ENCODE measurements at places on chromosomes 16 and 17.

GRCh38 chr16:11977376-11978041, 975 bp downstream of the SNX29 start:
- DNase-seq = no peak

GRCh38 chr17:82241183-82241925, 12.5 kb downstream of the SLC16A3 start:
- DNase-seq = no peak

- no peak for DNase-seq
Observed at GRCh38 chr16:14600164-14600563, 29.9 kb downstream of the PARN start.

GRCh38 chr16:71524566-71525553, 1.4 kb upstream of the CHST4 start:
- no peak for DNase-seq

- no peak for DNase-seq
Observed at GRCh38 chr16:75475420-75475847, 10.9 kb upstream of the TMEM170A start.

DNA sequence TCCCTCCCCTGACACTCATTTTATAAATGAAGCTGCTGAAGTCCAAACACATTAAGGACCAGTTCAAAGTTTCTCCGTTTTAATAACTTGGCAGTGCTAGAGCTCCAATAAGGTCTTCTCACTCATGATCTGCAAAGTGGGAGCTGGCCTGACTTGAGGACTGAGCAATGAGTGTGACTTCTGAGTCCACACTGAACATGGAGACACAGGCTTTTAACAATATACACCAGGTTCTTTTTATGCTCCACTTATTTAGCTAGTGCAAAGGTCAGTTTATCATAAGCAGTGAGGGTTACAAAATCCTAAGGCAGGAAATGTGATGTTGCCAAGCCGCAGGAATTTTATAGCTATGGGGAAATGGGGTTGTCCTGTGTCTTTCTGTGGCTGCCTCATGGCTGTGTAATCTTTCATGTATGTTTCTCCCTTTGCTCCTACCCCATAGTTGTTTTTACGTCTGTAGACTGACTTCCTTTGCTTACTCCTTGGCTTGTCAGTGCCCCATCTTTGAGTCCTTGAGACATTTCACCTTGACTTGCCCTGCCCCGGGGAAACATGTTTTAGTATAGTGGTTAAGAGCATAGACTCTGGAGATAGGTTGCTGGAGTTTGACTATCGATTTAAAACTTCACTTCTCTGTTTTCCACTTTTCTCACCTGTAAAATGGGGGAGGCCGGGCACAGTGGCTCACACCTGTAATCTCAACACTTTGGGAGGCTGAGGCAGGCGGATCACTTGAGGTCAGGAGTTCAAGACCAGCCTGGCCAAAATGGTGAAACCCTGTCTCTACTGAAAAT, 12.2 kb upstream of the MMD start:
- no peak for DNase-seq

DNA sequence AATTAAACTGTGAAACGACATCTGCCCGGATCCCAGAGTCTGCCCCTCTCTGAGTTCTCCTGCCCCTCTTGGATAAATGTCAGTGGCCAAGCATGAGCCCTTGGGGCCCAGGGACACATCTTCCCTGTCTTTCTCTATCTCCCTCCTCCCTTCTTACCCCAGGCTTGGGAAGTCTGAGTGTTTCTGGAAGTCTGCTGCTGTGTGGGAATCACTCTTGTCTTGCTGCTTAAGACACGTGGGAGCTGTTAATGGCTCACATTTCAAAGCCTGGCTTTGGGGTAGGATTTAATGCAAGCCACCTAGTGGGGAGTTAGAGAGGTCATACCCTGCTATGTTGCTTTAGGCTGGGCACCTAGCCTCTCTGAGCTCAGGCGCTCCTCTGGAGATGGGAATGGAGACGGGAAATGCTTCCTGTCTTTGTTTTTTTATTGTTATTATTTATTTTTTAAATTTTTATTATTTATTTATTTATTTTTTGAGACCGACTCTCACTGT, 218.5 kb upstream of the CIBAR2 start:
- no peak for DNase-seq

GRCh38 chr16:59988591-59988990, 1254.5 kb upstream of the GOT2 start:
- no peak for DNase-seq

DNA sequence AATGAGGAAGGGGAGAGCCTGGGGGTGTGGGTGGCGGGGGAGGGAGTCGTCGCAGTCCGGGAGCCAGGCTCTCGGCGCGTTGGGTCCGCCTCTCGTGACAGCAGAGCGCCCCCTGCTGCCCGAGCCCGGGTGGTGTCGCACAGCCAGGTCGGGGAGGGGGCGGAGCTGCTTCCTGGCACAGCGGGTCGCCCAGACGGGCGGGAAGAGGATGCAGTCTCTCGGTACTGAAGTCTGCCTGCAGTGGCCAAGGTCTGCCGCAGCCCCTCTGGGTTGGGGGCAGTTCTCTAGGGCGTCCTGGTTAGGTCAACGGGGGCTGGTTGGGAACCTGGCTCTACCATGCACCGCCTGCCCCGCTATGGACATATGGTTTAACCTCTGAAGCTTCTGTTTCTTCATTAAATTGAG, 38.2 kb upstream of the CCDC182 start:
- peak; percentile 37 for DNase-seq

GRCh38 chr16:886802-887731, 83.7 kb downstream of the LMF1 start:
- DNase-seq = no peak

- no peak for DNase-seq
Observed at GRCh38 chr16:88924834-88925539, 52.0 kb downstream of the CBFA2T3 start.

- no peak for DNase-seq
Observed at GRCh38 chr17:31598921-31599571, 207.6 kb downstream of the RAB11FIP4 start.

- no peak for DNase-seq
Observed at GRCh38 chr16:19746561-19746960, 28.5 kb downstream of the IQCK start.

GRCh38 chr16:70660672-70661350, 14.5 kb downstream of the IL34 start:
- DNase-seq = no peak

DNA sequence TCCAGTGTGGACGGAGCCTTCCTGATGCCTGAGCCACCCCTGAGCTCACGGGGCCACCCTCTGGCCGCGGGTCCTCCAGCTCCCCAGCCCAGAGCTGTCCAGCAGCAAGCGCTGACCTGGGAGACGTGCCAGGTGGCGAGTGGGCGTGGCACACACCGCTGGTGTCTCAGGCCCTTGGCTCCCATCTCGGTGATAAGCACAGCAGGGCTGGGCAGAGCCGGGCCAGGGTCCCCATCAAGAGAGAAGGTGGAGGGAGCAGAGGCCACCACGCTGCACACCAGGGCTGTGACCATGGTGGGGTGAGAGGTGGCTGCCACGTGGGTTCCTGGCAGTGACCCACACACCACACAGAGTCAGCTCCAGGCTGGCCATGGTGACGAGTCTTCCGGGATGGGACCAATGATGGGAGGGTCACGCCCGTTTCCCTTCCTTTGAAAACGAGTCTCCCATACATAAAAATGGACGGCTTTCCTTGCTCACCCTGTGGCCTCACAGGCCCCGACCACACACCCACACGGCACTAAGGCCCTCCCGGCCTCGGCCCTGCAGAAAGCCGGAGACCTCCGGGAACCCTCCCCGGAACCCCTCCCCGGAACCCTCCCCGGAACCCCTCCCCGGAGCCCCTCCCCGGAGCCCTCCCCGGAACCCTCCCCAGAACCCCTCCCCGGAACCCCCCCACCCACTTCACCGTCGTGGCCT, 16.8 kb downstream of the UTS2R start:
- no peak for DNase-seq

DNA sequence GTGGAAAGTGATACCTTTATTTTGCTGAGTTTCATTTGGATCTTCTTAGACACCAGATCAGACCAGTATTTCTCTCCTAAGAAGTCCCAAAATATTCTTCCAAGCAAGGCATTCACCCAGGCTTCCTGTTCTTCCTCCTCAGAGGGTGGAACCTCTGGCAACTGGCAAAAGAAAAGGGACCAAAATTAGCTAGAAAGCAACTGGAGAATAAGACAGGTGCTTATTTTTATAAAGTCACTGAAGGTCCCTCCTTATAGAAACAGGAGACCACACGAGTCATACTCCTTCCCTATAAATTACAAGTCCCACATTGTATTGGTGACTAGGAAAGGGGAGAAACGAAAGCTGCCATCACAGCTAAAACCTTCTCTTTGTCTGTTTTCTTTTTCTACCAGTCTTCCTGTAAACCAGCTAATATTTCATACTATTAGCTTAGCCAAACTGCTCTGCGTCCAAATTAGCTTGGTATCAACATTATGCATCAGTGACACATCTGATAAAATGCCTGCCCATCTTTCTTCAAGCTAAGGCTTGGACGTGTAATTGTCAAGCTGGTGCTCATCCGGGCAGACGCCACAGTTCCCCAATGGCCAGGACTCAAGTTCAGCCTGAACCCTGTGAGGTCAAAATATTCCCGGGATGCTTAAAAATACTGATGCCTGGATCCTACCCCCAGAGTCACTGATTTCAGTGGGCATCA, 47.5 kb upstream of the ERN1 start:
- no peak for DNase-seq

- no peak for DNase-seq
Observed at GRCh38 chr17:3919123-3919624, 2.9 kb upstream of the P2RX1 start.

DNA sequence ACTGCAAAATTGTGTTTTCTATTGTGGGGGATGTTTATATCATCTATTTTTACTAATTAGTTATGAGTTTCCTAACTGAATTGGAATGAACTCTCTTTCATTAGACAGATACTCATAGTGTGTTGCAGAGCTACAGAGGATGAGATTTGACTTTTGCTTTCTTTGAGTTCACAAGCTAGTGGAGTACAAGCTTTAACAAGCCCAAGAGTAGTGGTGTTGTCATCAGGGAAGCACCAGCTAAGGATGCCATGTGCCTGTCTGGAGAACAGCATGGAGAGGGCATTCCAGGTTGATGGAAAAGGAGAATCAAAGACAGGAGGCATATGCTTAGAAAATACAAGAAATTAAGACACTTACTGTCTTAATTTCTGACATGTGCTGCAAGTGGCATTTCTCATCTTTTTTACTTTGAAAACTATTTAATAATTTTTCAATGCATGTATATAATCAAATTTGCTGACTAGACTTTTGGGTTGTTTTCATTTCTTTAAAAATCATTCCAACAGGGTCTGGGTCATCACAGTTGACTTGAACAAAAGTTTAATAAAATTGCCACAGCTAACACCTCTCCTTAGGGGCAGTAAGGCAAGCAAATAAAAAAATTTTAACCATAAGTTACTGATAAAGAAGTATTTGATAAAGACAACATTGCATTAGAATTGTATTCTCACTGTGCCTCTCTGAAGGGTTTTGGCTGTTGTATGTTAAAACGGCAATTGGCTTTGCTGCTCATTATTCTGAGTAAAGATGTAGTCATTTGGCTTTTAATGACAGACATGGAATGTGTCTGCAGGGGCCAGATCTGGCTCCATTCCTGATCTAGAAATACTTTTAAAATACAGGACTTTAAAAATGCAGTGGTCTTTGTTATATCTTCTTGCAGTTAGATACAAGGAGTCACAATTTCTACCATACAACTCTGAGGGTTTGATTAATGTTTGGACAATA, 323.7 kb upstream of the CDH11 start:
- DNase-seq = no peak

- DNase-seq = no peak
Observed at GRCh38 chr17:64001763-64002529, 3.8 kb downstream of the PRR29 start.

DNA sequence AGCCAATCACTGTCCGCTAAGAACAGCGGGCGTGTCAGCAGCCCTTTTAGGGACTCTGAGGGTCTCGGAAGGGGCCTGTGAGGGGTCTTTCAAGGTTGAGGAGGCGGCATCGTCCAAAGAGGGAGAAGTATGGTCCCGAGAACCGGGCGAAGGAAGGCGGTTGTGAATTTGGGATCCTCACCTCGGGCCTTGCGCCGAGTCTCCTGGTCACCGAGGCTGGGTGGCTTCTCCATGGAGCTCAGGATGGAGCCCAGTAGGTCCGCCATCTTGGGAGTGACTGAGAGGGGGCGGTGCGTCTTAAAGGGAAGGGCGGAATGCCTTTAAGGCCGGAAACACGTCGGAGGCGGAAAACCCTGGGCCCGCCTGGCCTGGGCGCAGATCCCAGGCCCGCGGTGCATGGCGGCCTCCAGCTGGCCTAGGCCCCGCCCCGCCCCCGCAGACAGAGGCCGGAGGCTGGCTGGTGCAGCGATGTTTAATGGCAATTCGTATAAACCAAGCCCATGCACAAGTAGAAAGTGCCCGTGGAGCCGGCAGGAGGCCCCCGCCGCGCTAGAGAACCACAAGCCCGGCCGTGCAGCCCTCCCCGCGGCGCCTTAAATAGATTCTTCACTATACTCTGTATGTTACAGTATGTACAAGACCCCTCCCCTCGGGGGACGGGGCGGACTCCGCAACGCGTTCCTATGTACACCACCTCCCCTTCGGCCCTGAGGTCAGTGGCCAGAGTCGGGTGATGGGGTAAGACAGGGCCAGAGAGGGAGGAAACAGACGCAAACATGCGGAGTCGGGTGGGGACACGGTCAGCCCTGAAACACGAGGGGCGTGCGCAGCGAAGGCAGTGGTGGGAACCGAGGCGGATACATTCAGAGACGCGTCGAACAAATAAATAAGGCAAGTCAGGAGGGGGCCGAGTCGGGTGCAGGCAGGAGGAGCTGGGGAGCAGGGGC, at the start of gene SPAG7:
SPAG7 (minus strand) TSS at position 279 of the 947 bp plus-strand sequence; CDS start at position 266, 13 bp downstream.
- peak; percentile 86 for DNase-seq

DNA sequence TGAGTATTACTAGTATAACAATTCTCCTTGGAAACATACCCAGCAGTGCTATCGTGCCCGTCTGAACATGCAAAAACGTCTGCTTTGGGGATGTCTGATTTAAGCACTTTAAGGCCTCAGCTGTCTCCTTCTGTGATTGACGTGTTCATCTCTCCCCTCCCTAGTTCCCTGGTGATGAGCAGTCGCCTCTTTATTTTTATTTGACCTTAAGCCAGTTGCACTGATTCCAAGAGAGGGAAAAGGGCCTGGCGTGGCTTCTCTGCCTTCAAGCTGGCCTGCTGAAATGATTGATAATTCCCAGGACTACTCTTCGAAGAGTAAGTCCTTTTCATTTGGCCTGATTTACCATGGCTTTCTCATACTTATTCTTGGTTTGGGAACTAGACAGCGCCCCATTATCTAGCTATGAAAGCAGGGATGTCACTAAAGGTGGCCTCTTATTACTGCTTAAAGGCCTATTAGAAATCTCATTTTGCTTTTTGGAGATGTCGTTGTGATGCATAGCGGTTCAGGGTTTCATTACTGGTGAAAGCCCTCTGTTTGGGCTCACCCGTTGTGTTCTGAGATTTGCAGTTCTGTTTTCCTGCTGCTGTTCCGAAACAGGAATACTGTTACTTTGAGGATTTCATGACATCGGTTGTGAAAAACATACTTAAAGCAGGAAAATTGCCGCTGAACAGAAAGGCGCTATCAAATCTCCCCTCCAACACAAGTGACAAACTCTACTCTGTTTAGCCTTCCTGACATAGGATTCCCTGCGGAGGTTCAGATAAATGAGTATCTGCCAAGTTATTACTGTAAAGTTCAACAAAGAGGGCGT, 65.5 kb downstream of the IQCK start:
- DNase-seq = no peak

- DNase-seq = no peak
Observed at GRCh38 chr17:34371405-34372100, 8.5 kb upstream of the CCL1 start.

GRCh38 chr16:85395207-85395912, 217.8 kb upstream of the GSE1 start:
- no peak for DNase-seq
